ENCODE measurements at places on chromosomes 16 and 17. TPM values are rescaled to one million over a fixed set of nuclear protein-coding genes. Genes with fewer than 3 reads are reported as not detected.

The CCDC40 gene
- total RNA-seq = 3.7 TPM

The CCL3 gene
- not detected for total RNA-seq

The IQCK gene
- total RNA-seq = 1.7 TPM

The TMEM98 gene
- total RNA-seq = 189 TPM

The G6PC1 gene
- not detected for total RNA-seq

The TLCD3B gene
- 0.48 TPM for total RNA-seq

- DNase-seq = no peak
Measured at GRCh38 chr17:71632328-71632727, 488.5 kb upstream of the SOX9 start.

GRCh38 chr16:85556456-85557082, 56.6 kb upstream of the GSE1 start:
- DNase-seq = peak; percentile 54

- DNase-seq = no peak
Measured at GRCh38 chr16:26863931-26864330, 202.8 kb upstream of the C16orf82 start.

GRCh38 chr17:33803686-33804085, 451.4 kb upstream of the CCL2 start:
- DNase-seq = no peak

- DNase-seq = no peak
Measured at GRCh38 chr17:33019161-33019890, 27.7 kb downstream of the SPACA3 start.

DNA sequence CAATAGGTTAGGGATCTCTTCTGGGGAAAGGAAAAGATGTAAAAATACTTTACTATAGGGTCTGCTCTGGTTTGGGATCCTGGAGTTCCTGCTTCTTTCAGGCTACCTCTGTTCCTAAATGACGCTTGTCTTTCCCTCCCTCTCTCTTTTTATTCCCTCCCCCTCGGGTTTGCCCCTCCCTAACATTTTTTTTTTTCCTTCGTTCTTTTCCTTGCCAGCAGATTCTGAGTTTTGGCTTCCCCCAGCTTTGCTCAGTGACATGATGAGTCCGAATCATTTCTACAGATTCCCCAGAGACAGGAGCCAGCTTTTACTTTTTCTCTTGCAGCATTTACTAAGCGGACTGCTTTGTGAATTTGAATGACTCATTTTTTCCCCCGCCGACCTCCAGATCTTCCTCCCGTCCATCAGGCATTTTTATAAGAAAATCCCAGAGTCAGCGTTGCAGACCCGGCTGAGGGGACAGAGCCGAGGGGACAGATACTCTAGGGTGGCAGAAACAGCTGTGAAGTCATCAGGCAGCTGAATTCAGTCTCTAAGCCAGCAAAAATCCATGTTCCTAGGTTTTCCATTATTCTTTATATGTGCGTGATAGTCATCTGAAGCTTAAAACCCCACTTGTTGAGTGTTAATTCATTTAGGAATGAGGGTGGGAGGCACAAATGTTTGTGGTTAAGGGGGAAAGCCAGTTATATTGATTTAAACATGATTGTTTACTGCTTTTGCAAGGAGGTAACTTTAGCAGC, at the start of gene TMEM100:
Gene TMEM100 (minus strand): TSS at position 123 of the 746 bp plus-strand sequence. CDS start 1,794 bp downstream, outside the sequence.
- DNase-seq = no peak

DNA sequence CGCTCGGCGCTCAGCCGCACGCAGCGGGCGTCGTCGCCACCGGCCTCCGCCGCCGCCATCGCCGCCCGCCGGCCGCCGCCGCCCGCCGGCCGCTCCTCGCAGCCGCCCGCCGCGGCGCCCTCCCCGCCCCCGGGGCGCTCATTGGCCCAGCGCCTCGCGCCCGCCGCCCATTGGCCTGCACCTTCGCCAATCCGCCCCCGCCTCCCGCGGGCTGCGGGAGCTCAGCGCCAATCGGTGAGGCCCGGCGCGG, at the start of gene PGP:
Gene PGP (minus strand): TSS at position 122 of the 250 bp plus-strand sequence. CDS start 63 bp downstream, at position 59.
- DNase-seq = no peak

GRCh38 chr16:81817789-81818567, 38.9 kb downstream of the PLCG2 start:
- no peak for DNase-seq

- no peak for DNase-seq
Measured at GRCh38 chr16:27217256-27217655, 13.9 kb downstream of the KDM8 start.

- no peak for DNase-seq
Measured at GRCh38 chr16:29734786-29735185, 11.0 kb downstream of the C16orf54 start.

DNA sequence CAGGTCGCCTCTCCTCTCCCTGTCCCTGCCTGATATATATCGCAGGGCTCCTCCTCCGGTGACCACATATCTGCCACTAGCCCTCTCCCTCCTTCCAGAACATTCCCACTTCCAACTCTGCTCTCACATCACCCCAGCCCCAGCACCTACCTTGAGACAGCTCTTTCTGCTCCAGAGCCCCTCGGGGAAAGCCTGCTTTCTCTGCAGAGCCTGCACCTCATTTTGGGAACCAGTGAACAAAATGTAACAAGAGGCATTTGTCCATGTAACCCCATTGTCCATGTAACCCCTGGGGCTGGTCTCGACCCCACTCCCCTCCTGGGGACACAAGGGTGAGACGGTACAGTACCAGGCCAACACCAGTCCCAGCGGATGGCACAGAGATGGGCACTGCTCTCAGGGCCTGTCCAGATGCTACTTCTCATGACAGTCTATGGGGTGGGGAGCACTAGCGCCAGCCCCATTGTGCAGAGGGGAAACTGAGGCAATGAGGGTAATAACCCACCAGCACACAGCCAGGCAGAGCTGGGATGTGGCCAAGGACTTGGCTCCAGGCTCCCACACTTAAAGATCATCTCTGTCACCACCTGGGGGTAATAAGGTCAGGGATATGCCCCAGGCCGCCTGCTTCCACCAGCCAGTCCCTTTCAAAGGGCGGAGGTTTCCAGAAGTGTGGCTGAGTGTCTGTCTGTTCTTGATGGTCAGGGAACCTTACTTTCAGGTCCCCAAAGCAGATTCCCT, 42.9 kb downstream of the TBC1D16 start:
- DNase-seq = no peak

GRCh38 chr17:35001549-35001948, 21.2 kb downstream of the LIG3 start:
- no peak for DNase-seq

DNA sequence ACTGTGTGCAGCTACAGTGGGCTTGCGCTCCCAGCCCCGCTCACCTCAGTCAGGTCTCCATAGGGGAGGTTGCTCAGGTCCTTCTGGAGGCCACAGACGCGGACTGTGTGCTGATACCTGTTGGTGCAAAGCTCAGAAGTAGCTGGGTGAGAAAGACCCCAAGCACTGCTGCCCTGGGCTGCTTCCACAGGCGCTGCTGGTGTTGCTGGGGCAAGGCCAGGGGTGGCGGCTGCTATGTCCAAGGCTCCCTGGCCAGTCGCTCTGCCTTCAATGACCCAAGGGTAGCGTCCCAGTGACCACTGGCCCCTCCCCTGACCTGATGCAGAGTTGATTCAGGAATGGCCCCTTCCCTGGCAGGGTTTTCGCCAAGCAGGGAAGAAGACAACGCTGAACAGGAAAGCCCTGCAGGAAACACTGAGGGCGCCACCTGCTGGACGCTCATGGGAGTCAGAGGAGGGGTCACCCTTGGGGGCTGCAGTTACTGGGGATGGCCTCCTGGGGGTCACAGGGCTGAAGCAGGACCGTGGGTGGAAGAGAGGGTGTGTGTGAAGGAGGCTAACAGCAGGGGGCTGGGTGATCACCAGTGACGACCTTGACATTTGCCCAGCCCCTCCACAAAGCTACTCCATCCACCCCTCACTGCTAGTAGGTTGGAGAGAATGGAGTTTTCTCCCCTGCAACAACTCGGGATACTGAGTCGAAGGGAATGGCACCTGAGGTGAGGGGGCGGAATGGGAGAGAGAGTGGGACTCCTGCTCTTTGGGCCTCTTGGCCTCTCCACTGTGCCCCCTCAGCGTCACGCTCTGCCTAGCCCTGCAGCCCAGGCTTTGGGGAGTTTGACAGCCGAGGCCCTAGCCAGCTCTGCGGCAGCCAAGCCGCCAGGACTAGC, 38.3 kb downstream of the ABCC12 start:
- DNase-seq = peak; percentile 81

DNA sequence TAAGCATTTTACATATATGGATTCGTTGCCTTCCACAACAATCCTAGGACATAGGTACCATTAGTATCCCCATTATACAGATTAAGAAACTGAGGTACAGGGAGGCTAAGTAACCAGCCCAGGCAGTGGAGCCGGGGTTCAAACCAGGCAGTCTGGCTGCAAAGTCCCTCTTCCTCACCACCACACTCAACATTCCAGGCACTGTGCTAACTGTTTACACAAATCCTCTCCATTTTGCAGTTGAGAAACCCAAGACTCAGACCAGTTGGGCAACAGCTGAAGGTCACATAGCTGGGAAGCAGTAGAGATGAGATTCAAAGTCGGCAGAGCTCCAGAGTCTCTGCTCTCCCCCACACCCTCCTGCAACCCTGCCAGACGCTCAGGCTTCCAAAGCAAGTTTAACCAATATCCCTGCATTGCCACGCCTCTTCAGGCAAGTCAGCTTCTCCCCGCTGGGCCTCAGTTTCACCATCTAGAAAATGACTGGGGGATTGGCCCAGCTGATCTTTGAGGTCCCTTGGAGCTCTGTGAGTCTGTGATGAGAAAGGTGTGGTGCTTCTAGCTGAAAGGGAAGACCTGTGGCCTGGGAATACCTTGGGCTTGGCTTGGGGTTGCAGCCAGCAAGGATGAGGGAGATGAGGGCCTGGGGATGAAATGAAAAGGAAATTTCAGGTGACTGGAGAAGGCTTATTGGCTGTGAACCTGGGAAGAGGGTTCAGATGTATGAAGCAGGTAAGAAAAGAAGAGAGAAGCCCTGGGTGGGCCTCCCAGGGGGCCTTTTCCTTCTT, 14.0 kb downstream of the CCR7 start:
- peak; percentile 70 for DNase-seq

DNA sequence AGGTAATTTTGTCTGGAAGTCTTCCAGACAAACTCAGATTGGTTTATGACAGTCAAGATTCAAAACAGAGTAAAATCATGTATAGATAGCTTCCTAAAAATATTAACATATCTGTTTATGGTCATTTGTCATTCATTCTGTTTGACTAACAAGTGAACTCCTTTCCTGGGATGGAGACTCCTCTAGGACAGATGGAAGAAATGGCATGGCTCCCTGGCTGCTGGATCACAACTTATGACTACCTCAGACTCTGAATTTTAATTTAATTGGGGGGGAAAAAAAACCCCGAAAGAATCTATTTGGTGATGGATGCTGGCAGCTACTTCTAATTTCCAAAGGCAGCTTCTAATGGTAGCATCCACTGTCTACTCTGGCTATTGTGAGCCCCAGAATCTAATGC, 34.6 kb downstream of the PHLPP2 start:
- DNase-seq = no peak

Data from Caco-2 (cell line).